ENCODE measurements at places on chromosomes 2 and 18.

DNA sequence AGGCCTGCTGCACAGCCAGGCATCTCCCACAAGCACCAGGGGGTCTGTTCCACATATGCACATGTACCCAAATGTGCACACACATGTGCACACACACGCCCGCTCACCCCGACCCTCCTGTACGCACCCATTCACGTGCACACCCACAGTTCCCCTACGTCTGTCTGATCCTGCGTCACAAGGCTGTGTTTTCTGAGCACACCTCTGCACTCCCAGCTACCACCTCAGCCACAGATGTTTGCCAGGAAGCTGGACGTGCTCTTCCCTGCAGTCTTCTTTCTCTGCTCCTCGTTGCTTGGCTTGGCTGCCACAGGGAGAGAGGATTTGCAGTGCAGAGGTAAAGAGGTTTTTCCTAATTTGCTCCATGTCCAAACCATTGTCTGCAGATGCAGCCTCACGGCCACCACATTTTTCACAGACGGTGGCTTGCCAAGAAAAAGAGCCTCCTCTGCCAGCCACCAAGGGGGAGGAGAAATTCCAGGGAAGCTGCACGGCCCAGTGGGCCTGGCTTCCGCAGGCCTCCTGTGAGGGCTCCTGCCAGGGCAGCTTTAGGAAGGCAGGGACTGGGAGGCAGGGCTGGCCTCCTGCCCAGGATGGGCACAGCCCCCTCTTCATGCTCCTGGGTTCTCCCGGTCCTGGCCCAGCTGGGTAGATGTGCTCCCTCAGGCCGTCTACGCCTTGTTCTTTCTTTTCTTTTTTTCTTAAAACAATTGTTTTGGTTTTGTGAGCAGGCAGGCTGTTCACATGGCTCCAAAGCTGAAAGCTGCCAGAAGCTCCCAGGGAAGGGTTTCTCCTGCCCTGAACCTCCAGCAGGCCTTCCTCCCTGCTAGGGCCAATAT lies 29.3 kb upstream of the HS6ST1 start:
- H3K27me3 ChIP-seq = peaks cover 13% of the 10 kb centered on the region
- no peak overlapping the region for H3K27ac ChIP-seq
- no peak overlapping the region for H3K4me3 ChIP-seq
- H3K4me1 ChIP-seq = no peaks in the 10 kb centered on the region

DNA sequence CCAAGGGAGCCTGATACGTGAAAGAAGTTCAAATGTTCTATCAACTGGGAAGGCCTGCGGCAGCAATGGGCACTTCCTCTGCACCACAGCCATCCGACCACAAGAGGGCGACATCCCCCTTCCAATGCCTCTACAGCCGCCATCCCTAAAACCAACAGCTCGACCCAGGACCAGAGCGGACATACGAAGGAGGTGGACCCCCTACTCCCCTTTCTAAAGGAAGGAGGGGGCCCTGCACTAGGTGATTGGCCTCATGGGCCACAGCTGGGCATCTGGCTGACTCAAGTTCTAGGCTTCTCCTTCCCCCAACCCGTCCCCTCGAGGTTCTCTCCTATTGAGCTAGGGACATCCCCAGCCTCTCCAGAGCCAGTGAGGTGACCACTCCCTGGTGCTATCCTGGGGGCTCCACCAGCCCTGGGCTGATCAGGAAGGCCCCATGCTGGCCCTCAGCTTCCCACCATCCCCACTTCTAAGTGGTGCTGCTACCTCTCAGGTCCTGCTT lies 217.2 kb downstream of the TNS1 start:
- H3K27ac ChIP-seq = peak overlapping the region; percentile 57
- H3K4me3 ChIP-seq = no peak overlapping the region
- H3K27me3 ChIP-seq = no peaks in the 10 kb centered on the region
- peaks cover 24% of the 10 kb centered on the region for H3K4me1 ChIP-seq
- H3K36me3 ChIP-seq = no peaks in the 10 kb centered on the region

GRCh38 chr2:125169764-125170146 lies 1144.7 kb downstream of the CNTNAP5 start:
- H3K27ac ChIP-seq = no peak overlapping the region
- no peaks in the 10 kb centered on the region for H3K4me1 ChIP-seq
- no peaks in the 10 kb centered on the region for H3K27me3 ChIP-seq
- no peaks in the 10 kb centered on the region for H3K36me3 ChIP-seq
- no peak for DNase-seq
- H3K4me3 ChIP-seq = no peak overlapping the region

DNA sequence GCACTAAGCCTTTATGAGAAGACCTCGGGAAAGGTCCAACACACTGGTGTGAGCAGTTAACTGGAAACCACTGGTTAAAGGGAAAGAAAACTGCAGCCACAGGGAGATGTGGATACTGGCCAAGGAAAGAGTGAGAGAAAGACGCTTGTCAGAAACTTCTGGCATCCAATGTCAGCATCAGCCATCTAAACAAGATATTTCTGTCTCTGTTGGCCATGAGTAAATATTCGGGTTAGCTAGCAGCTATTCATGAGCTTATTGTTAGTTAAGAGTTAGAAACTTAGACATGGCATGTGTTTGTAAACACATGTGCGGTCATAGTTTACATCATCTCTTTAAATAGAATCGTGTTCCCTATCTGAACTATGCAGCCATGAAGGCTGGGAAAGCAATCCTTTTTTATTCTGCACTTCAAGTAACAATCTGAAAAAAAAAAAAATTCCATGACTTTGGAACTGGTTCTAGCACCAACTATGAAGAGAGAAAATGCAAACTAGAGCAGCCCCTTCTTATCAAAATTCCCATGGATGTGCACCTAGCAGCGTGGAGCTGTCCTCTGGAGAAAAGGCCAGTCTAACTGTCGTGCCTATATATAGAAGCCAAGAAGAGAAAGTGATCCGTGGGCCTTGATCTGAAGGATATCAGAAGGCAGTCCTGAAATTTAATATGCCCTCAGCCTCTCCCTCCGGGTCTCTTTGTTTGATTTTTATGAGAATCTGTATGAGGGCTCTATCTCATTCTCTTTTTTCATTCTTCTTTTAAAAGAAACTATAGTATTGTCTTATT lies 84.0 kb upstream of the RFX8 start:
- H3K27ac ChIP-seq = no peak overlapping the region
- no peaks in the 10 kb centered on the region for H3K36me3 ChIP-seq
- H3K27me3 ChIP-seq = no peaks in the 10 kb centered on the region
- no peak overlapping the region for H3K4me3 ChIP-seq
- peaks cover 13% of the 10 kb centered on the region for H3K4me1 ChIP-seq

DNA sequence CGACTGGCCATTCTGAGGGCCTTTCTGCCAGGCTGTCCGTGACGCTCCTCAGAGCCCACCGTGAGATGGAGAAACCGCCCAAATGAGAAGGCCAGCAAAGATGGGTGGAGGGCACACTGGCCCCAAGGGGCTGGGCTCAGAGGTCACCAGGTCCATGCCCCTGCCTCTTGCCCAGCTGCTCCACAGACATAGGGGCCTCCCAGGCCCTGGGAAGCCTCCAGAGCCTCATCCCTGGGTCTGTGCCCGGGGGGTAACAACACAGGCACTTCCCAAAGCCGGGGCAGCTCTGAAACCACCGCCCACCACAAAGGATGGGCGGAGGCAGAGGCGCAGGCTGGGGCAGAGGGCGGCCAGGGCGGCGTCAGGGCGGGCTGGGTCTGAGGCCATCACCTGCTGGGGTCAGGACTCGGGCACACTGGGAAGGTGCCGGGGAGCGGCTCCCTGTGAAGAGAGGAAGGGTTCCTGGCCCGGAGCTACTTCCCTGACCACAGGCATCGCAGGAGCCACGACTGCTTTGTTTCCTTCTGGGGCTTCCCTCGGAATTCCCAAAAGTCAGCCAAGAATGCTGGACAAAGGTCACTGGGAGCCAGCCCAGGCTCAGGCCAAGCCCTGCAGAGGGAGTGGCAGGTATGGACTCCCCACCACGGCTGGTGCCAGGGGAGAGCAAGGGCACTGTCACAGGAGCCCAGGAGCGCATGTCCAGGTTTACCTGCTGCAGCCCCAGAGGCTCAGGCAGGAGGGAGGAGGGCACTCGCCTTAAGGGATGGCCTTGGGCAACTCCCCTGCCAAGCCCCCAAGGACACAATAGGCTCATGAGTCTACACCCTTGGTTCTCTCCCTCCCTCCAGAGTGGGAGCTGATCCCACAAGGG lies 9.4 kb downstream of the CYP26B1 start:
- H3K27ac ChIP-seq = no peak overlapping the region
- DNase-seq = no peak

GRCh38 chr18:48573632-48574283 lies 34.9 kb downstream of the CTIF start:
- no peaks in the 10 kb centered on the region for H3K27me3 ChIP-seq
- DNase-seq = no peak
- peaks cover 2% of the 10 kb centered on the region for H3K36me3 ChIP-seq
- H3K4me3 ChIP-seq = no peak overlapping the region
- no peak overlapping the region for H3K27ac ChIP-seq

- no peaks in the 10 kb centered on the region for H3K27me3 ChIP-seq
- DNase-seq = no peak
- no peaks in the 10 kb centered on the region for H3K36me3 ChIP-seq
- H3K27ac ChIP-seq = no peak overlapping the region
These were observed 33.5 kb upstream of the COL6A3 start for GRCh38 chr2:237447496-237447895.

DNA sequence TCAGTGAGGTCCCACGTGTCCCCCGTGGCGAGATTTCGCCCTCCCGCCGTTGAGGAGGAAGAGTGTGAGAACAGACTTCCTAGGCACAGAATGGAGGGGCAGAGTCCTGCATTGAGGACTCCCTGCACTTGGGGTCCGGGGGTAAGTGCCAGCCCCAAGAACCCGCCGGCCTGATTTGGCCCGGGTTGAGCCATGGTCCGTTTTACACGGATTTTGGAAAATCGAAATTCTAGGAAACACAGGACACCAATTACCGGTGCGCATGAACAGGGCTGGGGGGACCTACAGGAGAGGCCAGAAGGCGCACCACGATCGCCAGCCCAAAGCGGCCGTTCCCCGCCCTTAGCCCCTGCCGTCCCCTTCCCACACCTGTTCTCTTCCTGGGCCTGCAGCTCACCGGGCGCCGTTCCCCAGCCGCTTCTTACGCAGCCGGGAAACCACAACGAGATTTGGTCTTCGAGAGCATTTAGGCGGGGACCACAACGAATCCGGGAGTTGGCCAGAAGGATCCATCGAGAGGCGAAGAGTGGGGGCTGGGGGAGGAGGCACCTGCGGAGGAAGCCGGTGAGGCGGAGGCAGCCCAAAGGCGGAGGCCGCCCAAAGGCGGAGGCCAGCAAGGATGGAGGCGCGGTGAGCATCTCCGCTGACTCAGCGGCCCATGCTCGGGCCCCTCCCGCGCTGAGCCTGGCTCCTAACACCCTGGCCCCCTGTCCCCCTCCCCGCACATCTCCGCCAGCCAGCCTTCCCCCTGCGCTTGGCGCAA lies 464 bp upstream of the TLX2 start:
- H3K27ac ChIP-seq = peak overlapping the region; percentile 1
- peaks cover 24% of the 10 kb centered on the region for H3K4me1 ChIP-seq
- peak overlapping the region; percentile 91 for H3K4me3 ChIP-seq

- H3K27me3 ChIP-seq = no peaks in the 10 kb centered on the region
- peak overlapping the region; percentile 63 for H3K27ac ChIP-seq
- peaks cover 9% of the 10 kb centered on the region for H3K4me1 ChIP-seq
- H3K36me3 ChIP-seq = peaks cover 5% of the 10 kb centered on the region
These were observed 114.5 kb downstream of the RNF144A start for GRCh38 chr2:7031547-7032245.

- H3K36me3 ChIP-seq = no peaks in the 10 kb centered on the region
- no peak overlapping the region for H3K27ac ChIP-seq
- no peak for DNase-seq
- H3K27me3 ChIP-seq = no peaks in the 10 kb centered on the region
- H3K4me3 ChIP-seq = no peak overlapping the region
- H3K4me1 ChIP-seq = no peaks in the 10 kb centered on the region
These were observed 96.7 kb upstream of the CDH20 start for GRCh38 chr18:61236356-61237057.

DNA sequence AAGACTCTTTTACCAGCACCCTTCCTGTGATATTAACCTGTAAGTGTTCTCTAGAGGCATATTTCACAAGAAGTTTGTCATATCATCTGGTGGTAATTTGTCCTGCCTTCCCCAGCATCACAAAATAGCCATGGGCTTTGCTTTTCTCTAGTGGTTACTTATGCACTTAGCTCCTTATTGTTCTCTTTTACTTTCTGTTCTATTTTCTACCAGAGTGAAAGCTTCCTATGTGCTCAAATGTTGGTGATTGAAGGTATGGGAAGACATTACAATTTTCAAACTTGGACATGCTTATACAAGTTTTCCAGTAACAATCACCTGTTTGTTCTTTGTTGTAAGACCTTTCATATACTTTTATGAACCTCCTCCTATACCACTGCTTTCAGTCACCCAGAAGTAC lies 87.0 kb upstream of the KCNH7 start:
- DNase-seq = no peak
- no peaks in the 10 kb centered on the region for H3K27me3 ChIP-seq
- no peaks in the 10 kb centered on the region for H3K4me1 ChIP-seq
- H3K4me3 ChIP-seq = no peak overlapping the region

DNA sequence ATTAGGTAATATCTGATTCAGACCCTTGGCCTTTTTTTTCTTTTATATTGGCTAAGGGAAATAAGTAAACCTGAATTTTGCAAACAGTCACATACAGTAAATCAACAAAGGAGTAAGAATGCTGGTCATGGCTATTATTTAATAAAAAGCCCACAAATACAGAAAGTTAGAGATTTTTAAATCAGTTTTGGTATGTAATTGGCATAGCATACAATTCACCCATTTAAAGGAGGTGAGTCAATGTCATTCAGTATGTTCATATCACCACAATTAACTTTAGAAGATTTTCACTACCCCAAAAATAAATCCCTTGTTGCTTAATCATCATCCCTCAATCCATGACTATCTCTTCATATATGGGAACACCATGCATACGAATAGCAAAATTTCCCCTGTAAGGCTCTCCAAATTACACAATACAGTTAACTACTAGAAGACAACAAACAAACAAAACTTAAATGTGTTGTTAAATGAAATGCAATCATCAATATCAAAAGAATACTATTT lies 45.9 kb upstream of the NYAP2 start:
- no peaks in the 10 kb centered on the region for H3K36me3 ChIP-seq
- no peak overlapping the region for H3K27ac ChIP-seq
- H3K4me1 ChIP-seq = no peaks in the 10 kb centered on the region
- DNase-seq = no peak

- no peak overlapping the region for H3K4me3 ChIP-seq
- H3K4me1 ChIP-seq = peaks cover 3% of the 10 kb centered on the region
- no peak for DNase-seq
- H3K36me3 ChIP-seq = peaks cover 4% of the 10 kb centered on the region
- H3K27me3 ChIP-seq = peaks cover 69% of the 10 kb centered on the region
These were observed 95.3 kb downstream of the COPS8 start for GRCh38 chr2:237180987-237181386.

DNA sequence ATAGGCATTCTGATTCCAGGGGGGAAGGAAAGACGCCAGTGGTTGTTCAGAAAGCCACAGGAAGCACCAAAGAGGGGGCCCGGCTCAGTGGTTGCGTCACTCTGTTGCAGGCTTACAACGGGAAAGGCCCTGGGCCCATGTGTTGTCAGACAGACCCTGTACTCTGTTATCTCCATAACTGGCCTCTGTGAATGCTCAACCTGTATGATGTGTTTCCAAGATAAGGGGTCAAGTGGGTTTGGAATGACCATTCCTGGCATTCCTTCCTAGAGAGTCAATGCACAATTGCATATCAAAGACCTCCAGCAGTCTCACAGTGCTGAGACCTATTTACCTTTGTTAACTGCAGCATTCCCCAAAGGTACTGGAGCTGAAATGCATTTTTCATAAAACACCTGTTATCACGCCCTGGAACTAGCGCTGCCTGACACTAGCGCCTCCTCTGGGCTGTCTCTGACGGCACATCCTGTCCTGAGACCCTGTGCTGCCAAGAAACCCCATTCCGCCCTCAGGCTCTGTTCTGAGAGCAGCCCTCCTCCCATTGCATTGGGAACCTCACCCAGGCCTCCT lies 13.2 kb upstream of the LRRFIP1 start:
- H3K4me1 ChIP-seq = peaks cover 20% of the 10 kb centered on the region
- no peak overlapping the region for H3K27ac ChIP-seq
- peaks cover 12% of the 10 kb centered on the region for H3K27me3 ChIP-seq
- no peak overlapping the region for H3K4me3 ChIP-seq

All from T-helper 17 cell (primary cell).